Stimulated activated CD4-positive, alpha-beta T cell treated with anti-CD3 and anti-CD28 coated beads, Interleukin-1b, Interleukin-23, amount 100 ng/mL, for 48 hours (primary cell): ENCODE measurements at places on chromosomes 7 and 10.
A peak's percentile ranks its signal among the peaks of the same experiment; 100 is the strongest.

- DNase-seq: no peak
These were observed 390.3 kb downstream of the MAGI2 start for GRCh38 chr7:79063019-79063698.

DNA sequence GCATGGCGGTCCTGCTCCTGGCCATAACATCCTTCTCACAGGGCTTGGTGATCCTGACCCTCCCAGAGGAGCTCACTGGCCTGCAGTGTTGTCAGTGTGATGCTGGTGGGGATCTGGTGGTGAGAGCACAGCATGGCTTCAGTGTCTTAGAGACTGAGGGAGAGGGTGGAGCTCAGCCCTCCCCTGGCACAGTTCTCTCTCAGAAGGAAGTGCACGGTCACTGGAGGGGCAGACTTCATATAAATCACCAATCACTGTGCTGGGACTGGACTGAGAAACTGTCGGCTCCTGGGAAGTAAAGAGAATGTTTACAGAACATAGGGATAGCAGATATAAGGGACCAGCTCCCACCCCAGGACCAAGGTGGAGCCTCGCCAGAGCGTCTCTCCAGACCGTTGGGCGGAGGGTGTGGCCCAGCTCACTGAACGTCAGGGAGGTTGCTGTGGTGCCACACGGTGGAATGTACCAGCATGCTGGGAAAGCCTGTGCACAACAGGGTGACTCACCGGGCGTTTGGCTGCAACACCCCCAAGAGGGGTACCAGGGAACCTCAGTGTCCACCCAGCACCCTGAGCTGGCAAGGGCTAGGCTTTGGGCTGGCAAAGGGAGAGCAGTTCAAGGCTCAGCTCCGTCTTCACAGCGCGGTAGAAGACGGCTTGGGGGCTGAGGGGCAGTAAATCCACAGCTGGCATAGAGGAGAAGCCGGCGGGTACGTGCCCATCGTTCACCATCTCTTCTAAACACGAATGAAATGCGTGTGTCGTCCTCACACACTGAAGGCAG is 8.8 kb upstream of the GET4 start:
- DNase-seq: no peak

DNA sequence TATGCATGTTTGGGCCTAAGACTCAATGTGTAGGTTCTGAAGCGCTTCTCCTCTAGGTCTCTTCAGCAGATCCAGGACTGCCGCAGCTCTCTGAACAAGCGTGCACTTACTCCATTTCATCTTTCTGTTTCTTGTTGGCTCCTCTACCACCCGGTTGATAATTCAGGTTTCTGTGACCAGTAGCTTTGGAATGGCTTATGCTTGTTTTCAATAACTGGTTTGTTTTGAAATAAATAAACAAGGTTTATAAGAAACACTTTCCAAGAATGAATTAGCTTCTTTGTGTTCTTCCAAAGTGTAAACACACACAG is 1.5 kb downstream of the MDFIC start:
- DNase-seq: no peak

- no peak for DNase-seq
These were observed 48.8 kb downstream of the DLD start for GRCh38 chr7:107939573-107940489.

DNA sequence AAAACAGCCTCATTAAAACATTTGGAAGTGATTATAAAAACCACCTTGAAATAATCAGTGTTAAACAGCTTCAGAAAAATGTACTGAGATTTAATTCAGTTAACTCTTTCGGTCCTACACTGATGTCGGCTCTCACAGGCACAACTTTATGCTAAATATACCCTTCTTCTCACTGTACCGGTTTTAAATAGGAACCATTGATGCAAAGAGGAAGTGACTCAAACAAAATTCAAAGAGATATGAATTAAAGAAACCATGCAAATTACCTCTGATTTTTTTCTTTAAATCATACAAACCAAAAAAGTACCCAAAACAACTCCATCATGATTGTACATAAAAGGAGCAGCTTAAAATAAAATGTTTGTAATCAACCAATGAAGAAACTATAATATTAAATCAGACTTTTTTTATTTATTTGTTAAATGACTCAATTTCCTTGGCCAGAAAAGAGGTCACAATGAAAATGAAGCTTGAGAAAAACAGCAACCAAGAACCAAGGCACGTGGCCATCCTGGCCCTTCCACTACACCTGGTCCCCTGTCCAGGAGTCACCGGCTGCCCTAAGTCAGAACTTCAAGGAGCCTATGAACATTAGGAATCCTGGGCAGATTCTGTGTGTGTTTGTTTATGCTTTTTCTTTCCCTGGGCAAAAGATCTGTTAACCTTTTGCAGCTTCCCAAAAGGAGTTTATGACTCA is 73.0 kb upstream of the CABCOCO1 start:
- DNase-seq: no peak

- DNase-seq: peak; percentile 3
These were observed 24.1 kb upstream of the PNLIP start for GRCh38 chr10:116521424-116522290.
